ENCODE measurements at places on chromosomes 4 and X.

GRCh38 chr4:72953571-72953970 lies 115.9 kb downstream of the COX18 start:
- no peak for DNase-seq

DNA sequence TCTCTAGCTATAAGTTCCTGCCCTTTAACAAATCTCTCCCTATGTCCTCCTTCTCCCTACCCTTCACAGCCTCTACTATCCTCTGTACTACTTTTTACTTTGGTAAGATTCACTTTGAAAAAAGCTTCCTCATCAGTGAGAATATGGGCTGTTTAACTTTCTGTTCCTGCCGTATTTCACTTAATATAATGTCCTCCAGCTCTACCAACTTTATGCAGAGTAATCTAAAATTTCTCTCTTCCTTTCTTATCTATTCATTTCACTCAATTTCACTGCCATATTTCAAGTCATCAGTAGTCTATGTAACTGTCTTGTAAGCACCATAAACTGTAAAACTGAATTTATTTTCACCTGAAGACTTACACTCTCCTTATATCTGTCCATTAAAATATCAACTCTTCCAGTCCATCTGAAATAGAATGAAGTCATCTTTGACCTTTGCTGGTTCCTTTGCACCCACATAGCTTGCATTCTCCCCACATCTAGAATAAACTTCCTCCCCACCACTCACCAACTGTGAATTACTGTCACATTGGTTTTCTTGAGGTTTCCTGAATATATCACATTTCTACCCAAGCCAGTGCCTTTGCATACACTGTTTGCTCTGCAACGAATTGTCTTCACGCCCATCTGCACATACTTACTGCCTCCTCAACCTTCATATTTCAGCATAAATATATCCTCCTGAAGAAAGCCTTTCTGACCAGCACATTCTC lies 54.6 kb downstream of the ARAP2 start:
- no peak for DNase-seq

DNA sequence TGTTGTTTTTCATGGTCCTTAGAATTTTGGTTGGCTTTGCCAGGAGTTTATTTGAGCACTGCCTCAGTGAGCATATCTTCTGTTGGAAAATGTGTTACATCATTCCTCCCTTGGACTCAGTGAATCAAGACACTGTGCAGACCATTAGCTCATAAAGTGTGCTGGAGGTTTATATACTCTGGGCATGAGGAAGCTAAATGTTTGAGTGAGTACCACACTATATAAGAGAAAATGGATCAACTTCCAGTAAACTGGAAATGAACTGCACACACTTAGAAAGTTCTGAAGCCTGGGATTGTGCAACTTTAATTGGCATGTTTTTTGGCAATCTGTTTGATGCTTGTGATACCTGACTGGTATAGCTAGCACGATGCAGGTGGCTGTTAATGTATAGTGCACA lies 75.9 kb downstream of the LIMCH1 start:
- no peak for DNase-seq

DNA sequence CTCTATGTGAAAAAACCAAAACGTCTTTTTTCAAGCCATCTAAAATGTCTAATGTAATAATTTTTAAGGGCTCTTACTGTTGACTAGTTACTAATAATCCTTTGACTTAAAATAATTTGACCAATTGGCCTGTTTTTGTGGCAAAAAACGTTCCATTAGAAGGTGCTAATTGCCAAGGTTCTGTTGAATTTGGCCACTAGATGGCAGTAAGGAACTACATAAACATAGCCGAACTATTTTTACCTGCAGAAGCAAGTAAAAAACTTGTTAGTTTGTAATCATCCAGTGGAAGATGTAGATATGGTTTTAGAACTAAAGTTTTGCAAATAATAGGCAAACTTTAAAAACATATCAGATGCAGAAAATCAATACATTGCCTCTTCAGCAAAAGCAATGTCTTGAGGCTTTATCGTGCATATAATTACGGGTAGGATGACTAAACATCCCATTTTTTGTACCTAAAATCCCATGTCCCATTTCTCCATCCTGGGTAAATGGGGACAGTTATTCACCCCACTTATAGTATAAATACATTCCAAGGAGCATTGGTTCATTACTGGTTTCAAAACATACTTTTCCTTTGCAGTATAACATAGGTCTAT lies 57.6 kb downstream of the PROM1 start:
- DNase-seq, result no peak

- no peak for DNase-seq
These were observed 8.3 kb downstream of the BMP3 start for GRCh38 chr4:81038636-81039350.

- DNase-seq, result no peak
These were observed 2144.2 kb upstream of the AGA start for GRCh38 chr4:179586460-179586859.

DNA sequence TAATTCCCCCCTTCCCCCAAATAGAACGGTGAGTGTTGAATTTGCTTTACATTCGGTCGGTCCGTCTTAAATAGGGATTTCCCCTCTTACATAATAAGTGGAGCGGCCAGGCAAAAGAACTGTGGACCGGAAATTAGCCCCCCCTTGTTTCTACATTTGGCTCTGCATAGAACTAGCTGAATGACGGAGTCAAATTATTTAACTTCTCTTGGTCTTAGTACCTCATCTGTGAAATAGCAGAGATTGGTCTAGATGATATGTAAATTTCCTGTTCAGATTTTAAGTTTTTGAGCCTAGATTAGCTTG lies 1.3 kb downstream of the SPATA18 start:
- no peak for DNase-seq

DNA sequence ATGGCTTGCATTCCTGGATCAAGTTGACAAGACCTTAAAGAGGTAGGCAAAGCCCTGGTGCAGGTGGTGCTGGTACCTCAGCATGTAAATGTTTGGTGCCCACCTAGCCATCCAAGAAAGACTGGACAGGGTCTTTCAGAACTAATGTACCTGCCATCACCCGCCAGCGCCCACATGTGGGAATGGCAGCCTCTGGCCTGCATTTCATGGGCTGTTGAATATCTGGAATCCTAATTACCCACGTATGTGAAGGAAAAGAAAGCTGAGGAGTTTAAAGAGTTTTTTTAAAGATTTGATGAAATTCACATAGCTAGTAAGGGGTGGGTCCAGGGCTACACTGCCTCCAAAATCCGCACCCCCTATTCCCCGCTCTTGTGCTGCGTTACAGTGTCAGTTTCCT lies 8.6 kb upstream of the CCDC149 start:
- DNase-seq, result no peak

GRCh38 chr4:92303621-92304027 lies at the start of gene GRID2:
Gene GRID2, plus strand, starts transcription at chr4:92303966.
- DNase-seq, result no peak

DNA sequence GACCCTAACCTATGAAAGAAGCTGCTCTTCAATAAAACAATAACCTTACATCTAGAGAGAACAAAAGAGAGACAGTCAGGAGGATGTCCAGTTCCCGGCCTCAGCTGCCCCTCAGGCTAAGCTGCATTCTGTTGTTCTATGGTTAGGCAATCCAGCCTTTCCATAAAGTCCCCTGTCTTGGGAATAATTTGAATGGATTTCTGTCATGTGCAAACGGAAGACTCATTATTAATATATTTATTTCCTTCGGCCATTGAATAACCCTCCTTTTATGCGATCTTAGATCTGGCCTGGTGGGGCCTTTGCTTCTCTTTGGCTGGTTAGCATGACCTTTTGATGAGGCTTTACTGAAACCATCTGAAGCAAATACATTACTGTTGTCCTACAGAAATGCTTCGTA lies 80.1 kb downstream of the ANKRD50 start:
- no peak for DNase-seq

DNA sequence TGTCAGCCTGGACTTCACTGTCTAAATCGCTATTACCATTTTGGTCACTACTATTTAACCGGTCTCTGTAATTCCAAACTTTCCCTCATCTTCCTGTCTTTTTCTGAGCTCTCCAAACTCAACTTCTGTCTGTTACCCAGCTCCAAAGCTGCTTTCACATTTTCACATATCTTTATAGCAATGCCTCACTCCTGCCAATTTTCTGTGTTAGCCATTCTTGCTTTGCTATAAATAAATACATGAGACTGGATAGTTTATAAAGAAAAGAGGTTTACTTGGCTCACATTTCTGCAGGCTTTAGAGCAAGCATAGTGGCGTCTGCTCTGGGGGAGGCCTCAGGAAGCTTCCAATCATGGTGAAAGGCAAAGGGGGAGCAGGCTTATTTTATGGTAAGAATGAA lies 368.3 kb upstream of the GNPDA2 start:
- DNase-seq, result no peak

DNA sequence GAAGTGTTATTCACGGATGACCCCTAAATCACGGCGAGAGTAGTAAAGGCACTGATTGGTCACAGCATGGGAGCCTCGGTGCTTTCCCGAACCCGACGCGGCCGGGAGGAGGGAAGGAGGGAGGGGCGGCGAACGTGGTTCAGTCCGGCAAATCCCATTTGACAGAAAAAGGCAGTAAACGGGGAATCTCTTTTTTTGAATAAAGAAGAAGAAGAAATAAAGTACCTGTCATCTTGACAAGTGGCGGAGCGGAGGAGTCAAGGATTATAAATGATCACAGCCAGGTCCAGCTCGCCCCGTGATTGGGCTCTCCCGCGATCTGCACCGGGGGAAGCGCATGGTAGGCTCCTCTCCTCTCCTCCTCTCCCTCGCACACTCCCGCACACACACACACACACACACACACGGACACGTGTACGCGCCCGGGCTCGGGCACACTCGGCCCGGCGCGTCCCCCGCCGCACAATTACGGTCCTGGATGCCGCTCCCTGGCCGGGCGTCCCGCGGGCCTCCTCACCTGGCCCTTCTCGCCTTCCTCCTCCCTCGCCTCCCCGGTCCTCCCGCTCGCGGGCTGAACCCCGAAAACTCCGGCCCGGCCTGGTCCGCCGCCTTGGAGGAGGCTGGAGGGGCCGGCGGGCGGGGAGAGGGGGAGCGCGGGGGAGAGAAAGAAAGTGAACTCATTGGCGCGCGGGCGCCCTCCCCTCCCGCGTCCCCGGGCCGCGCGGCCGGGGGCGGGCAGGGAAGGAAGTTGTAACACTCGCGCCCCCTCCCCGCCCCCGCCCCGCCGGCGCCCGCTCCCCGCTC lies 99.2 kb upstream of the TENM3 start:
- no peak for DNase-seq

DNA sequence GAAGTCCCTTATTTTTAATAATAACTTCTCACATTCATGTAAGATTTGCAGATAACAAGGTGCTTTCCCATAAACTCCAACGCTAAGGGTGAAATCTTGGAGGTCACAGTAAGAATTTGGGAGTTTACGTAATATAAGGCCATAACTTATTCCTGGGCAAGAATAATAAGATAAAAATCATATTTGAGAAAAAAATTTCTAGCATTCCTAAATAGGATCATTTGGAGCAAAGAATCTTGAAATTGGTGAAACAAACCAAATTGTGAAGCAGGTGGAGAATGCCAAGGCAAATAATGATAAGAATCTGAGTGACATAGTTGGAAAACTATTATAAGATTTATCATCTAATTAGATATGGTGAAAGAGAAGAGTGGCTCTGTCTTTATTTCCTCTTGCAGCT lies 50.4 kb upstream of the FGF16 start:
- DNase-seq, result no peak

DNA sequence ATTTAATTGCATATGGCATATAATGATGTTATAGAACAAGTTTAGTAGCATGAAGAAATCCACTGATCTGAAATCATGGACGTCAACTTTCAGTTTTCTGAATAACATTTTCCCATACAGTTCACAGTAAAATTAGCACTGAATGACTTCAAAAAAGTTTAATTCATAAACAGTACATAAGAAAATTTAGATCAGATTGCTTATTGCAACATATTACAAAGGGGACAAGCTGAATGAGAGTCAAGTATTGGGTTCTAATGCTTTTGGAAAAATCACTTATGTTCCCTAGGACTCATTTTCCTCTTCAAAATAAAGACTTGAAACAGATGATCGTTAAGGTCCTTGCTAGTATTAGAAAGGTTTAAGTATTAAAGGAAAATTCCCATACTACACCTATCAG lies 898.3 kb upstream of the INTU start:
- DNase-seq, result no peak

DNA sequence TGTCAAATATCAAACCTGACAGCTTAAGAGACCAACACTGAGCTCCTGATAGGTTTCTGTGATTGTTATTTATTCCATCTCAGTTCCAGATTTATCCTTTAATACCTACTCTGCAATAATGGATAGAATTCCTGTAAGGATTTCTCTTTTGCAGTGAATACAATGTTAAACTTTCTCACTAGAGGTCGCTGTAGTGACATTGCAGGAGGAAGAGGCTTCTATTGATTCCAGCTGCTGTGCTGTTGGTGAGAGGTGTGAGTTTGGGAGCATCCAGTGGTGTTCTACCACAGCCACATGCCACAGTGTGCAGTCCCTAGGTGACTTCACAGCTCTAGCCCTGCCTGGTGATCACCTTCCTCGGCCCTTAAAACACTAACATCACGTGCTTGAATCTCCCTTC lies 34.6 kb upstream of the DCAF8L2 start:
- DNase-seq, result no peak

DNA sequence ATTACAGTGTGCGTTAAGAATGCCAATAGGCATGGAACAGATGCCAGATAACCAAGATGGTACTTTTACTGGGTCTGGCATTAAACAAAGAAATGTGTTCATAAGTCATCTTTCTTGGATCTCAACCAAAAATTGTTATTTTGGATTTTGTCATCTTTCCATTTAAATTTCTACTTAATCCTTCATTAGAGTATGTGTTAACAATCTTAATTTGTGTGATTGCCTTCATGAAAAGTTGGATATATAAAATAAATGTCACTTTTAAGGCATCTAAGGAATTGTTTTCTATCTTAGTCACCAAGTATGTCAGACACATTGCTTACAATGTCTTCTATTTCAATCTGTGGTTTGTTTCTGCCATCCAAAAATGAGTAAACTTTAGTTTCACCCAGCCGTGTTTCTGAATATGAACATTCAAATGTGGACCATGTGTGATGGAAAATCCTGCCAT lies 87.5 kb downstream of the PALLD start:
- DNase-seq, result no peak

- DNase-seq, result no peak
These were observed 123.0 kb upstream of the AP1S2 start for GRCh38 chrX:15977644-15978043.

DNA sequence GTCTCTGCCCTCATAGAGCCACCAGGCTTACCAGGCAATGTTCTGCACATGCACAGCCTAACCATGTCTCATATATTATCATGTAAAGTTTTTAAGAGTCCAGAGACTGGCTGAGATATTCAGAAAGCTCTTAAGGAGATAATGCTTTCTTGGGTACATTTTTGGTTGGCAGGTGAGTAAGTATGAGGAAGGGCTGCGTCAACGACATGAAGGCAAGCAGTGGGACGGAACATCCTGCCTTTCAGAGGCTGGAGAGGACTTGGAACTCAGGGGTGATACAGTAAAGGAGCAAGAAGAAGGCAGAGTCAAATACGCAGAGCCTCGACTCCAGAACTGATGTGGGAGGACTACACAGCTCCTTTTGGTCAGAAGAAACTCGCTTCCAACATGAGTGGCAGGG lies 74.8 kb upstream of the MTNR1A start:
- no peak for DNase-seq

- no peak for DNase-seq
These were observed 85.4 kb downstream of the GPRIN3 start for GRCh38 chr4:89222170-89222569.
